Stimulated activated CD8-positive, alpha-beta memory T cell treated with anti-CD3 and anti-CD28 coated beads, Interleukin-4, amount 100 ng/mL, for 4 hours (primary cell): ENCODE measurements at places on chromosomes 12 and 14.

DNA sequence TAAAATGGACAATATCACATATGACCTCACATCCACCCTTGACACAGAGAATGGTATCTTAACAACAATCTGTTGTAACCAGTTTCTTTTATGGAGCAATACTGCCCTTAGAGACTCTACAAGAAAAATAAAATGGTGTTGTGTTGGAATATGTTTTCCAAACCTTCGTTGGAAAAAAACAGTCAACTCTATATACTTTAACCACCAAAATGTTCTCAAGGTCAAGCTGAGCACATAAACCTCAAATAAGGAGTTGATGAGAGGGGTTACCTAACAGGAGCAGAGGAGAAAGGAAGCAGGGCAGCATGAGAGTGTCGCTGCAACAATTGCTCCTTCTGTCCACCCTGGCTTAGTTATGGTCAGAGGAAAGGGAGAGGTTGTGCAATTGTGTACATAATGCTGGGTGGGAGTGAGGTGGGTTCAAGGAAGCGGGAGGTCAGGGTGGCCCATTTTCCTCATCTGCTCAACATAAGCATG is 179.2 kb upstream of the BMP4 start:
- no peak for DNase-seq

GRCh38 chr12:103680591-103681141 is 93.6 kb downstream of the STAB2 start:
- no peak for DNase-seq

DNA sequence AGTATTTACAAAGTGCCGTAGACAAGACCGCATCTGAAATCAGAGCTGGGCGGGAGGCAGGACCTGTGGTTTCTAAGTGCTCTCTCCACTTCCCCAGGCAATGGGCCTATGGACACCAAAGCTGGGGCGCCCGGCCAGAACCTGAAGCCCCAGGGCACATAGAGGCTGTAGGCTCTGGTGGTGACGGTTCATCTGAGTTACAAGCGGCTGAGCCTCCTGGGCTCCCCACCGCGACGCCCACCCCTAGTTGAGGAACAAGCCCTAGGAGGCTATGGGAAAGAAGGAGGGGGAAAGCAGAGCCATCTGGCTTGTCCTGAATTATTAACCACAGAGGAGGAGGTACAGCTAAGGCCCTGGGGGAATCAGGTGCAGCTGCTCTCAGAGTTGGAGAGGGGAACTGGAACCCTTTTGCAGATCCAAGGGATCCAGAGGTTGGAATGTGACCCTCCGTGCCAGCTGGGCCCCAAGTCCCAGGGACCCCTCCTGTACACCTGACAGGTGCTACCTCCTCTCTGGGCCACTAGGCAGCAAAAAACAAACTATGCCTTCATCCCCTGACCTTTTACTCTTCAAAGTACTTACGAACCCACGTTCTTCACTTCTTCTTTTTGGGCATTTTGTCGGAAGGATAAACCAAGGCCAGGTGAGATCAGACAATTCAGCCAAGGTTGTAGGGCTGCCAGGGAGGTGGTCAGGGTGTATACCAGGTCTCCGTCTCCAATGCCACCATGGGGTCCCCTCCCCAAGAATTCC is 77.2 kb downstream of the ARL6IP4 start:
- no peak for DNase-seq

DNA sequence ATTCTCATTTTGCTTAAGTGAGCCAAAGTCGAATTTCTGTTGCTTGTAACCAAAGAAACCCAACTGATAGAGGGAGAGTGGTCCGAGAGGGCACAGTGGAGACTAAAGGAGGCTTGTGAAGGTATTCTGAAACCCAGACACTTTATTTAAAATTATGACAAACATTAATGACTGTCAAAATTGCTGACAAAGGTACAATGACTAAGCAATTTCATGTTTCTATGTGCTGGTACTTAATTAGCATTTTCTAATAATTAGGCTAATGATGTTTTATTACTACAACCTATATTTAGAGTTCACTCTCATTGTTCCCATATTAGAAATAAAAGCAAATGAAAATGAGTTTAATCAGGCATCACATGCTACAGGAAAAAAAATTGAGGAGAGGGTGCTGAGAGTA is 116.4 kb downstream of the PTGER2 start:
- no peak for DNase-seq

DNA sequence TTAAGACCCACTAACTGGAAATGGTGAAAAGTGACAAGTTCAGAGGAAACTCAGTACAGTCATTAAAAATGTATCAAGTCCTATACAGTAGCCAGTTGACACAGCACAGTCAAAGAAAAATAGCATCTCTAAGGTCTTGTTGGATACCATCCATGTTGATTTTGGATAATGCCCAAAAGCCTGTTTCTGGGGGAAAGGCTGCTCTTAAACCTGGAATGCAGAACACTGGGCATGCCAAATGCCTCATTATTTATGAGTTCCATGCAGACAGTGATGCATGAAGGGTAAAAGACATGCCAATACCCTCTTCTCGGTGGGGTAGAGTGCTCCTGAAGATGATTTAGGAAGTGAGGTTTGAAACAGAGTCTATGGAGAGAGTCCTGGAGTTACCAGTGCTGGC is 29.6 kb downstream of the KCNK13 start:
- no peak for DNase-seq

DNA sequence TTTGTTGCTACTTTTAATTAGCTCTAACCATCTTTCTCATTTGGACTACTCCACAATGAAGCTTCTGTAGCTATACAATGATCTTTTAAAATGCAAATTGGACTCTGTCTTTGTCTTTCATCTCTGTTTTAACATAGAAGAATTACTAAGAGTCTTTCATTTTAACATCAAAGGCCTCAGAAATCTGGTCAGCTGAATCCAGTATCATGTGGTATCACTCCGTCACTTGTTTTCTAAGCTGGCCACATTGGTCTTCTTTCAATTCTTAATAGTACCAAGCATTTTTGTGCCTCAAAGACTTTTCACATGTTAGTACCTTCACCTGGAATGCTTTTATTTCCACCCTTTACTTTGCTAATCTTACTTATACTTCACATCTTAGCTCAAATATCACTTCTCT is 95.5 kb upstream of the SLC16A7 start:
- no peak for DNase-seq

GRCh38 chr12:114512351-114512750 is 106.4 kb upstream of the TBX5 start:
- DNase-seq = no peak

- no peak for DNase-seq
Observed at GRCh38 chr12:120438495-120439198, 734 bp downstream of the COX6A1 start.

DNA sequence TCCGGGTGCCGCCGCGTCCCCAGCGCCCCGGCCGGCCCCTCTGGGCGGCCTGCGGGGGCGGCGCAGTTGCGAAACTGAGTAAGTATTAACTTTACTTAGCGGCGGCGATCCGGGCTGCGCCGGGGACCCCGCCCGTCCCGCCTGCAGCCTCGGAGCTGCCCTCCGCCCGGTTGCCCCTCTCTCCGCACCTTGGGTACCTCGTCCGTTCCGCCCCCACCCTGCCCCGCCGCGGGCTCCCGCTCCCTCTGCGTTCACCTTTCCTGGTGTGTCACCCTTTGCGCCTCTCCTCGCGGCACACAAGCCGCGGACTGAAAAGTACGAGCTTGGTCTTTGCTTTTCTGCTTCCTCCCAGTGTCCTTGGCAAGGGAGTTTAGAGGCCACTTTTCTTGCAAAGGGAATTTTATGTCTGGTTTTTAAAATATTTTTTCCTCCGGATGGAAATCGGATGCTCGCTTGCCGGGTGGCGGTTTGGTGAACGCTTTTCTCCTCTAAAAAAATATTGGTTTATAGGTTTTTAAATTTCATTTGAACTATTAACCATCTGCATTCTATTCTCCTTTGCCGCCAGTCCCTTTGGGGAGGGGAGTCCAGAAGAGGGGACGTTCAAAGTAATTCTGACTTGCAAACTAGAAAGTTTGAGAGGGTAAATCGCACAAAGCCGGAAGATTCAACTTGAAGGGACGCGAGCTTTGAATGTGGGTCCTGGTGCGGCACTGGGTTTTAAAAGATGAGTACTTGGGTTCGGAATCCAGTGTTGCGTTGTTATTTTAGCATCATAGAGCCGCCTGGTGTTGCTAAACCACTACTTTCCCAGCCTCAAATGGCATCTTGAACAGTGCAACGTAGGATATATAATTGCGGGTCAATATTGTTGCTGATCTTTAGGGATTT is 834 bp downstream of the RASSF8 start:
- DNase-seq = no peak

- DNase-seq = no peak
Observed at GRCh38 chr12:34400986-34401658, 378.8 kb downstream of the ALG10 start.

DNA sequence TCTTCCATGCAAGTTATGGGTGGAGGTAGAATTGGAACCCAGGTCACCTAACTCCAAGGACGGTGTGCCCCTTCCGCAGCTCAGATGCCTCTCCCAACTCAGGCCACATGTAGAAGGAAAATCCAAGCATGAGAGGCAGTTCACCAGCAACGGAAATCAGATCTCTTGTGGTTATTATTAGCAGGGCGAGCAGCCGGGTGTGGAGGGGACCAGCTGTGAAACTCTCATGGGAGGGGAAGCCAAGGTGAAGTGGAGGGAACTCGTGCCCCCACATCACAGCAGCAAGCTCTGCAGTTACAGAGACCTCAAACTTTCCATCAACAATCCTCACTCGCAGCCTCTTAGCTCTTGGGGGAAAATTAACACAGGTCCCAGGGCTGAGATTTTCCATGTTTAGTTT is 79.7 kb downstream of the KSR2 start:
- DNase-seq = no peak

- no peak for DNase-seq
Observed at GRCh38 chr12:122870867-122871664, 24.9 kb downstream of the VPS37B start.

DNA sequence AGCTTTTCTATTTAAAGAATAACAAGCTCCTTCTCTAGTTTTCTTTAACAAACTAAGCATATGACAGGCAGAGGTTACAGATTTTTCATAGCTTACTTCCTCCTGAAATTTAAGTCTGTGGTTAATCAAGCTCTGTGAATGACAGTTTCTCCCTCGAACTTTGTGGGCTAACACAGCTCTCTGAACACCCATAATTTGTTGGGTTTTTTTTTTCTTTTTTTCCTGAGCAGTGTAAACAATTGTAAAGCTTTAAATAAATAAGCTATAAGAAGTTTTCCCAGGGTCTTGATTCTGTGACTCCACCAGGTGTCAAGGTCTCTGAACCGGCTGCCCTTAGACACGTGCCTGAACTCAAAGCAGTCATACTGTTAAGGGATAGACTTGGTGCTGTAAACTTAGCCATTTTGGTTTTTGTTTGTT is 128.1 kb upstream of the AMIGO2 start:
- no peak for DNase-seq

DNA sequence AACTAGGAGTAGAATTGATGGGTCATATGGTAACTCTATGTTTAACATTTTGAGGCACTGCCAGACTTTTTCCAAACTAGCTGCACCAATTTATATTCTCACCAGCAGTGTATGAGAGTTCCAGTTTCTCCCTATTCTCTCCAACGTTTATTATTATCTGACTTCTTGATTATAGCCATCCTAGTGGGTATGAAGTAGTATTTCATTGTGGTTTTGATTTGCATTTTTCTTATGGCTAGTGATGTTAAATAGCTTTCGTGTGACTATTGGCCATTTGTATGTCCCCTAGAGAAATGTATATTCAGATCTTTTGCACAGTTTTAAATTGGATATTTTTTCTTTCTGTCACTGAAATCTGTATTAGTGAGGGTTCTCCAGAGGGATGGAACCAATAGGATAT is 37.8 kb downstream of the HELB start:
- no peak for DNase-seq

DNA sequence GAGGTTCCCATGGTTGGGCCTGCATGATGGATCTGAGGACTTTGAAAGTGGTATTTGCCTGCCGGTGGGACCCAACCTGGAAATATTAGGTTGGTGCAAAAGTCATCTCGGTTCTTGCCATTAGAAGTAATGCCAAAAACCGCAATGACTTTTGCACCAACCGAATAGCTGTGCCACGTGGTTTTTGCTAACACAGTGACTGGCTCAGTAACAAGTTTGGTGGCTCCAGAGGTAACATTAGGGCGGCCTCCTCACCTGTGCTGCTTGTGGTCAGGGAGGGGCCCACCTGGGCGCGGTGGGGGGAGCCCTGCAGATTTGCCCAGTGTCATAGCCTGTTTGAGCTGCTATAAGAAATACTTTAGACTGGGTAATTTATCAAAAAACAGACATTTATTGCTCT is 1.8 kb downstream of the BDKRB2 start:
- DNase-seq = no peak

- no peak for DNase-seq
Observed at GRCh38 chr12:65526311-65526710, 247.8 kb downstream of the MSRB3 start.

DNA sequence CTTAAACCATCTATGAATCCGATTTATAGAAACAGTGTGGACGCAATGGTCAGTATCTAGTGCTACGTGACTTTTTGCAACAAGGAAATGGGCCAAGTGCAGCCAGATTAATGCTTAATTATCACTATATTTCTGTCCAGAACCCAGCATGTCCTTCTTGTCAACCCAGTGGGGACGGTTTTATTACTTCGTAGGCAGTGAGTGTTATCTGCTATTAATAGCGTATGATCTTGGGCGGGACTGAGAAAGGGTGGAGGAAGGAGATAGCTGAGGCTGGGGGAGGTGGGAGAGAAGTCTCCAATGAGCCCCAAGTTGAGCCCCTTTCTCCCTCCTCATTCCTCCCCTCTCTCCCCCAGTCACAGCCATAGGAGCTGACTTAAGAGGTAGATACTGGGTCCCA is 59.7 kb upstream of the FAM222A start:
- DNase-seq = no peak

- DNase-seq = no peak
Observed at GRCh38 chr12:90100579-90100978, 391.9 kb upstream of the ATP2B1 start.

GRCh38 chr12:131621701-131622421 is 89.0 kb upstream of the SFSWAP start:
- no peak for DNase-seq

GRCh38 chr14:74935360-74935680 is 12.3 kb upstream of the RPS6KL1 start:
- no peak for DNase-seq

DNA sequence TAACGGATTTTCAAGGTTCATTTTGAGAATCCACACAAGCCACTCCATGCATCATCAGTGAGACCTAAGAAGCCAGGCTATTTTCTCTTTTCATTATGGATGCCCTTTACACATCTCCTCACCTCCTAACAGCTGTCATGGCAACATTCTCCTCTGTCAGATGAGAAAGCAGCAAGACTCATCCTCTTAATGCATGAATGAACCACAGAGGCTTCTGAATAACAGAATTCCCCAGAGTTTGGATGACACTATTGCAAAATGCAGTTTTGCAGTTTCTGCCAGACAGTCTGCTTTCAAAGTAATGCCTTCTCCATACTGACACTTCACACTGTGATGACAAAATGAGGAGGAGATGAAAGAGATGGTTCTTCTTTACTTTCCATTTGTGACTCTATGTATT is 286.7 kb upstream of the GRIP1 start:
- DNase-seq = no peak
